ENCODE measurements at places on chromosomes 1 and 21.

DNA sequence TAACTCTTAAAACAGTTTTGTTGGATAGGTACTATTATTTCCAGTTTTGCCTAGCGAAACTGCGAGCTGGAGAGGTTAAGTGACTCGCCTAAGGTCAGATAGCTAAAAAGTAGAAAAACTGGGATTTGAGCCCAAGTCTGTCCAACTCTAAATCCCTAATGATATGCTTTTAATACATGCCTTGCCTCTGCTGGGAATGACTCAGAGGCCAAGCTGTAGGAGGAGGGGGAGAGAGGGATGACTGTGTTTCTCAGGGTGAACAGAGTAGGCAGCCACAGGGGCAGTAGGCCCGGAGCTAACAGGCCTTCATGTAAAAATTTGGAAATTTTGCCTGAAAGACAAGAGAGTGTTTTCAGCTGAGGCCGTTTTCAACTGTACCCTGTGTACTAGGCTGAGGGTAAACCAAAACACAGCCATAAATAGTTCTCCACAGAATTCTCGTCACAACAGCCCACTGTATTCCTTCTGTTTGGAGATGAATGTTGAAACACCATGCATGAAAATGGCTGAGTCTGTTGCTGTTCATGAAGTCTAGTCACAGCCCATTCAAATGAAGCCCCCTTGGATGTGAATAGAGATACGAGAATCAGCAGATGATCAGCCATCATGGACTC, 107.5 kb upstream of the HOOK1 start:
- DNase-seq = no peak

DNA sequence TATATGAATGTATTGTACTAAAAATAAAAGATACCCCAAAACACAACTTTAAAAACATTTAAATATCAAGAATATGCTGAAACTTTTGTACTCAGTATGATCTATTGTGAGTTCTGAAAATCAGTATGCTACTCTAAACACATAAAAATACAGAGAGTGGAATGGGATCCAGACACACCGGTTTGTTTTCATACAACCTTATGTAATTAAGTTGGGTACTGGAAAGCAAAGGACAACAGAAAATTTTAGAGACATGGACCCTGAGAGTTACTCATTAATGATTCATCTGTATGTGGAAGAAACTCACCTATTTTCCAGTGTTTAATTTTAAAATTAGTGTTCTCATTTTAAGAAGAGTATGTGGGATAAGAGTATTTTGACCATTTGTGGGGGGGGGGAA, 927 bp upstream of the CFHR3 start:
- no peak for DNase-seq

DNA sequence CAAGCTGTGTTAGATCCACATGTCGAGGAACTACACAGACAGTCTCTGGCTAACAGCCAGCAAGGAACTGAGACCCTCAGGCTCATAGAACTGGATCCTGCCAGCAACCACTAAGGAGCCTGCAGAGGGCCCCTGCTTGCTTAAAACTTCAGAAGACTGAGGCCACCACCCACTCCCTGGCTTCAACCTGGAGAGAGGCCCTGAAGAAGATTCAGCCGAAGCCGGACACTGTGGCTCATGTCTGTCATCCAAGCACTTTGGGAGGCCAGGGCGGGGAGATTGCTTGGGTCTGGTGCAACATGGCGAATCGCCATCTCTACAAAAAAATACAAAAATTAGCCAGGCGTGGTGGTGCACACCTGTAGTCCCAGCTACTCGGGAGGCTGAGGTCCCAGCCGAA, 92.6 kb upstream of the TMPRSS2 start:
- no peak for DNase-seq

DNA sequence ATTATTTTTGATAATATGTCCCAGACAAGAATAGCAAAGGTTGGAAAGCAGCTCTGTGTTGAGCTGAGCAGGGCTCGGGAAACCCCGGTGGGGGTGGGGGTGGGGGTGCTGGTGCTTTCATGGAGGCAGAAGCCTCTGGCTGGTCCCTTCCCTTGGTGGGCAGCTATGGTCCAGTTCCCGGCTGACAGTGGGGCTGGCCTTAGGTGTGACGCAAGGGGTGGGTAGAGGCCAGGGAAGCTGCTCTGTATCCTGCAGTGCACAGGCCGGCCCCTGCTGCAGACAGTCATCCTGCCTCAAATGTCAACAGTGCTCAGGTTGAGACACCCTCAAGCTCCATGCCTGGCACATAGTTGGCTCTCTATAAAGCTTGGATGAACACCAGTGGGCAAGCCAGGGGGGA, 8.9 kb downstream of the ACTL8 start:
- no peak for DNase-seq

DNA sequence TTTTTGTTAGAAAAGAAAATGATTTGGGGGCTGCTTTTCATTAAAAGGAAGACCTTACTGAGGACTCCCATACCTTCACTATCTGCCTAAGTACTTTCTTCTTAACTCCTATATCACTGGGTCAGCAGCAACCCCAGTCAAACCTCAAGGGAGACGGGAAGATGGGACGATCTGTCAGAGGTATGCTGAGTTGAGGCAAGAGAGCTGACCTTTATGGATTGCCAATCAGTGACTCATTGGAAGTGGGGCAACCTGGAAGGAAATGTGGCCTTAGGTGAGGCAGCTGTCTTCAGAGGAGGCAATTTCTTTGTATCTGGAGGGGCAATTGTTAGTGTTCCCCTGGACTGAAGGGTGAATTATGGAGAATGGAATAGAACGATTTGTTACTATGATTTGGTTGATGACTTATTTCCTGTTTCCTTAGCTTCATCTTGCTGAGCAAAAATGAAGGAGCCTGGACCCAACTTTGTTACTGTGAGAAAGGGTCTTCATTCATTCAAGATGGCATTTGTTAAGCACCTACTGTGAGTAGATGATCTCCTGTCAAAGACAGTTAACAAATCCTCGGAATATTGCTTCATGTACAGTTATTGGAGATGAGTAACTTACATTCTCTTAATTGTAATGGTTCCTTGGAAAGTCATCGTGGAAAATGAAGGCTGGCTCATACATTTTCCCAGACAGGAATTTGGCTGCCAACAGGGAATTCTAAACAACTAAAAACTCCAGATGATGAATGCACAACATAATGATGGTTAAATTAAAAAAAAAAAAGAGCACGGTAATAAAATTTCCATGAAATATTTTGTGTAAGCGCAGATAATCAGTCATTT, 134.7 kb upstream of the KCNJ15 start:
- no peak for DNase-seq
